RCC 7860 (cell line): ENCODE measurements at places on chromosomes 3 and 15.

GRCh38 chr3:28972921-28973320 lies 307.9 kb upstream of the RBMS3 start:
- DNase-seq = peak; percentile 74

DNA sequence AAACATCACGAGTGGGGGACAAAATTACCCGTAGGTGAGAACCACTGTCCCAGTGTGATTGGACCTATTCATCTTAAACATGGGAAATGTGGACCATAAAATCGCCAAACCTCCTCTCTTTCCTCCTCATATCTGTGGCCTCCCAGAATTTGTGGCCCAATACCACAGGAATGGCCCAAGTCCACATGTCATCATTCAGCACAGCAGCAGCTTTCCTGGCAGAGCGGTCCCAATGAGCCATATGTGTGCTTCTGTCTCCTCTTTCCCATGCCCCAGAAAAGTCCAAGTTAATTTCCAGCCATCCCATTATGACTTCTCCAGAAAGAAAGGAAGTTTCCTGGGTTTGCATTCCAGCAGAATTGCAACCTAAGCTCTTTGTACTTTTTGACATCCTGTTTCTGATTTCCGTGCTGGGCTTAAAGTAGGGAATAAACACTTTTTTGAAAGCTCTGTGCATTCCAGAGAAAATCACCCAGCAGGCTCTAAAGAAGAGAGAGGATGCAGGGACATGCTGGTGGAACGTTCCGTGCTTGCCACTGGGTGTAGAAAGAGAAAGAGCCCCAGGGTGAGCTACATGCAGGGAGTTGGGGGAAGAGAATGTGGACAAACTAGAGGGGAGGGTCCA lies 259.4 kb upstream of the PROK2 start:
- no peak for DNase-seq

DNA sequence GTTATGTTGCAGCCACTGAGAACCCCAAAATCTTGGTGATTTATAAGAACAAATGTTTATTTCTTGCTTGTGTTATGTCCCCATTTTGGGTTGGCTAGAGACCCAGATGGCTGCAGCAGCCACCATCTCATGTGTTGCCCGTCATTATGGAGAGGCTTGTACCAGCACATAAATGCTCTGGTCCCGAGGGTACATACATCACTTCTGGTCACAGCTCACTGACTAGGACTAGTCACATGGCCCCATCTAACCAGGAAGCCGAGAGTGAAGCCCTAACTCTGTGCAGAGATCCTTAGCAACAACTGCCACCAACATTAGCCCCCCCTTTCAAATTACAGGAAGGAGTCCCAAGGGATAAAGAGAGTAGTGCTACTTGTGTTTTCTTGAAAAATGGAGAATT lies 25.5 kb upstream of the HACD2 start:
- DNase-seq = peak; percentile 73

DNA sequence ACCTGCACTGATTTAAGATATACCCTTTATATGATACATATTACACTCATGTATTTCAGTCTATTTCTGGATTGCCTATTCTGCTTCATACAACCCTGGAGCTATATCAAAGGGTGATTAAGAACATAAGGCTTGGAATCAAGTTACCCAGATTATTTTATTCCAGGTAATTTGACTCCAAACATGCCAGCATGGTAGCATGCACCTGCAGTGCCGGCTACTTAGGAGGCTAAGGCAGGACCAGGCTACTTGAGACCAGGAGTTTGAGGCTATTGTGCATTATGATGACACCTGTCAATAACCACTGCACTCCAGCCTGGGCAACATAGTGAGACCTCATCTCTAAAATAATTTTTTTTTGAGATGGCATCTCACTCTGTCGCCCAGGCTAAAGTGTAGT lies 50.4 kb upstream of the NEO1 start:
- DNase-seq = no peak

GRCh38 chr3:77605308-77605707 lies 565.4 kb downstream of the ROBO2 start:
- peak; percentile 5 for DNase-seq

- DNase-seq = no peak
Observed at GRCh38 chr3:113174304-113174703, 37.1 kb upstream of the BOC start.

DNA sequence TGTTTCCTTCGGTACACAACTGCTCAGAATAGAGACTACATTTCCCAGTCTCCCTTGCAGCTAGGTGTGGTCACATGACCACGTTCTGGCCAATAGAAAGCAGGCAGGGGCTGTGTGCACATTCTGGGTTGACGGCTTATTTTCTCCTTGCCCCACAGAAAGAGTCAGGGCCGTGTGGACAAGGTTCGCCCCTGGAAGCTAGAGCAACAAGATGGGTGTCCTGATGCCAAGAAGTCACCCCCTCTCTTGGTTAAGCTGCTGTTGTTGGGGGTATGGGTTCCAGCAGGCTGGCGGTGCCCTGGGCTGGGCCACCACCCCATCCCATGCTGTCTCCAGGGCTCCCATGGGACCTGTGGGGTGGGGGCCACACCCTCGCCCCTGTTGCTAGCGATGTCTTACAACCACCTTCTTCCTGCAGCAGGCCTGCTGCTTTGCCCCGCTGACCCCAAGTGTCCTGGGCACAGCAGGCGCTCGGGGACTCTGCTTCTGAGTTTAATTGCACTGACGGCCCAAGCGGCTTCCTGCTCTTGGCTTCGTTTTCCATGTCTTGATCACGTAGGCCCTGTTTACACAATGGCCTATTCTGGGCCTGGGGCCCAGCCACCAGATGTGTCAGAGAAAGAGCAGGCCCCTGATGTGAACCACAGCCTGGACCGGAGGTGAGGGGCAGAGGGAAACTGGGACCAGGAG lies 24.9 kb downstream of the ABTB1 start:
- DNase-seq = peak; percentile 39

GRCh38 chr3:43499256-43499655 lies 122.6 kb downstream of the ANO10 start:
- no peak for DNase-seq

- DNase-seq = peak; percentile 58
Observed at GRCh38 chr3:160401291-160402095, 2.0 kb downstream of the SMC4 start.

GRCh38 chr3:104731074-104731473 lies 635.6 kb upstream of the ALCAM start:
- DNase-seq = no peak
